ENCODE measurements at places on chromosomes 1 and 21.
A peak's percentile ranks its signal among the peaks of the same experiment; 100 is the strongest.

DNA sequence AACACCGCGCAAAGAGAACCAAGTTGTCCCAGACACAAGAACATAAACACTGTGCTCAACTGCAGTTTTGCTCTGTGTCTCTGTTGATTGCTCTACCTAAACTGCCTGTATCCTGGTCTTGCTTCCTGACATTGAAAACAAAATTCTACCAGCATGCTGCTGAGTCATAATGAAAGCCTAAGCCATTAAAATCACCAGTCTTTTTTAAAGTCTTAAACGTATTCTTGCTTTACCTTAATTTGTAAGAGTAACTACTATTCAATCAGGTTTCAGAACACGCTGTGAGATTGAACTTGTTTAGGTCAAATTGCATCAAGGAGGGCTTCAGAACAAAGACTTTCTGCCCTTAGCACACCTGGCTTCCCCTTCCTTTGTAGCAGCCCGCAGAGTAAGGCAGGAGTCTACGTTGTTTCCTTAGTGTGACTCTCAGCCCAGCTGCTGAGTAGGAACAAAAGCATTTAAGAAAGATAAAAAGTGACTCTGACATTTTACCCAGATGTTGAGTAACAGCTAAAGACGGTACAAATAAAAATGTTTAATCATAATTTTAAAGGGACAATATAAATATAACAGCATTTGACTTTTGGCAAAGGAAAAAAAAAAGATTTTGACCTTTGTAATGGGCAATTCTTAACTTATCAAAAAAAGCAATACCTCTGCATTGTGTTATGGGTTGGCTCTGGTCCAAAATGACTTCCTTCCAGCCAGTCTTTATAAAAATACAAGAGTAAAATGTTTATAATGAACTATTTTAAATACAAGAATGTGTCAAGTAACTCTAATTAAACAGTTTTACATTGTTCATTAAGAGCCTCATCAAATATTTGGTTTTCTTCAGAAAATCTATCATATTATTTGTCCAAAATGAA lies 186.9 kb upstream of the ADGRL4 start:
- DNase-seq, result peak; percentile 74

- no peak for DNase-seq
Observed at GRCh38 chr1:86303041-86303690, 93.0 kb downstream of the ODF2L start.

- DNase-seq, result no peak
Observed at GRCh38 chr1:238581332-238581731, 690.6 kb upstream of the ZP4 start.

GRCh38 chr1:226405411-226405988 lies 2.4 kb downstream of the PARP1 start:
- no peak for DNase-seq

- DNase-seq, result no peak
Observed at GRCh38 chr1:50425376-50426107, 2.3 kb upstream of the DMRTA2 start.

DNA sequence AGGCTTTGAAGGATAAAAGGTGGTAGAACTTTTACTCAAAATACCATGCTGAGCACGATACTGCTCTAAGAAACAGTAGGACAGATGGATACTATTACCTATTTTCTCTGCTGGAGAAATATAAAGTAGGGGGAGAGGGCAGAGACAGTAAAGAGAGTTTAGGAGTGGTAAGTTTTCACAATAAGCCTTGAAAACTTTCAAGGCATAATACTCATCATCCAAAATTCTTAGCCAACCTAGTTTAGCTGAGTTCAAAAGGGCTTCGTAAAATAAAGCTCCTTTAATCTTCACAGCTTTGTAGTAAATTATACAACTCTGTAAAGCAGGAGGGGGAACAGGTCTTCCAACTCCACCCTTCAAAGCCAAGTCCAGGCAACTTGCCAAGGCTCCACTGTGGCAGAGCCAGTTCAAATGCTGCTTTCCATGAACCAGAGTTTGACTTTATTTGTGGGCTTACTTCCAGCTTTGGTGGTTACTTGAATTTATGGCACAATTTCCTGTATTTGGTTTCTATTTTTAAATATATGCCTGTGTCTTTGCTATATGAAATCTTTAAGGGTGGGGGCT lies 15.5 kb downstream of the TEX38 start:
- DNase-seq, result no peak

DNA sequence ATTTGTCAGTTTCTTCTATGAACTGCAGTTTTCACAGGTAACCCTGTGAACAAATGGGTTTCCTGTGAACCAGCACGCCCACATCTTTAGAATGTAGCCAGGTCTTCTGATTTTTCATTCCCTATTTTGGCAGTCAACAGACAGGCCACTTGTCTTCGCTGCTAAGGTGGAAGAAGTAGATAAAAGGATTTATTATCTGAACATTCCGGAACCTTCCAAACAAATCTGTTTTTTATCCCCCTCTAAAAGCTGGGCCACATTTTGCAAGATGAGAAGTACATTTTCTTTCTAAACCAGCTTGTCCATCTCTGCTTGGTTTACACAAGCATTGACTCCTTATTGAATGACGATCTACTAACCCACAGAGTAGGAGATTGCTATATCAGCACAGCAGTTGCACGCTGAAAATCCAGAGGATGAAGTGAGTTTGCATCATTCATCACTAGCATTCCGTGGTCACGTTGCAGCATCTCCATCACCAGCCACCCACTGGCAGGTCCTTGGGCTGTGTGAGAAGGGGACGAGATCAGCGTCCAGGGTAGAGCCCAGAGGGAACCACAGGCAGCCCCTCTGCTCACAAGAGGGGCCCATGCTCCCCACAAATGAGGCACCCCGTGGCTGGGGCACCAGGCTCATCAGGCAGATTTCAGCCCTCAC lies 83.5 kb downstream of the TOMM20 start:
- peak; percentile 35 for DNase-seq

GRCh38 chr1:52332411-52332810 lies 33.6 kb downstream of the CC2D1B start:
- DNase-seq, result no peak

DNA sequence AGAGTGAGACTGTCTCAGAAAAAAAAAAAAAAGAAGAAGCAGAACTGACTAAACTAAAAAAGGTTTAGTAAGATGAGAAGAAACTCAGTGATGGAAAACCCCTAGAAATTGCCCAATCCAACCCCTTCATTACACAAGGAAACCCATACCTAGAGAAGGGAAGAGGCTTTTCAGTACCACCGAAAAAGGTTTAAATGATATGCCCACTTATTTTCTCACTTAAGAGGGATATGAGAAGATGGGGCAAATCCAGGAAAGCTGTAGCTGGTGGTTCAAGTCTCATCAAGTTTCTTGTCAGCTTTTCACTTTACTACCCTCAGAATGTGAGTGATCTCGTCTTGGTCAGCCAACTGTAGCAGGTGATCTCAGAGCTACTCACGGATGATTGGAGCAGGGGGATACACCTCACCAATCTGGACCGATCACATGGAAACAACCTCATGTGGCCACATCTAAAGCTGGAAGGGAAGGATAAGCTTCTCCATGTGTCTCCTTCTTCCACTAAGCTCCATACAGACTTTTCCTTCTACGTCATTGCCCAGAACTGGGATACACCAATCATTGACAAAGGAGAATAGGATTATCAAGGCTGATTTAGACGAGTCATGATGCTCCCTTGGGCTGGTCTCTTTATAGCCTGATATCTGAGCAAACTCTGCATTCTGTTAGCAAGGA lies 126.7 kb upstream of the POU3F1 start:
- DNase-seq, result no peak

DNA sequence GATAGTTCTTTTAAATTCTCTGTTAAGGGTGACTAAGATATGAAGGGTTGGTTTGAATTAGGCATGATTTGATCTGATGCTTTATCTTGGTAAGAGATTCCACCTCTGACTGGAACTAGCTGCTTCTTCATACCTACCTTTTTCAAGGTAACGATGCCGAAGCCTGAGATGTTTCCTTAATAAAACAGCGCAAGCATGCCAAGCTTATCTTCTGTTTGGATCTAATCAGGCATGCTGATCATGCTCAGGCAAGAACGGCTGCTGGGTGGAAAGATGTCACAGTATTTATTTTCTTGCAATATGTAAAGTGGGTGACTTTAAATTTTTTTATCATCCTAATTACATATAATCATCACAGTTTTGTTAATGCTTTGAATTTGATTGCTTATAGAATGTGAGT lies 148.7 kb downstream of the ADGRL2 start:
- DNase-seq, result no peak

DNA sequence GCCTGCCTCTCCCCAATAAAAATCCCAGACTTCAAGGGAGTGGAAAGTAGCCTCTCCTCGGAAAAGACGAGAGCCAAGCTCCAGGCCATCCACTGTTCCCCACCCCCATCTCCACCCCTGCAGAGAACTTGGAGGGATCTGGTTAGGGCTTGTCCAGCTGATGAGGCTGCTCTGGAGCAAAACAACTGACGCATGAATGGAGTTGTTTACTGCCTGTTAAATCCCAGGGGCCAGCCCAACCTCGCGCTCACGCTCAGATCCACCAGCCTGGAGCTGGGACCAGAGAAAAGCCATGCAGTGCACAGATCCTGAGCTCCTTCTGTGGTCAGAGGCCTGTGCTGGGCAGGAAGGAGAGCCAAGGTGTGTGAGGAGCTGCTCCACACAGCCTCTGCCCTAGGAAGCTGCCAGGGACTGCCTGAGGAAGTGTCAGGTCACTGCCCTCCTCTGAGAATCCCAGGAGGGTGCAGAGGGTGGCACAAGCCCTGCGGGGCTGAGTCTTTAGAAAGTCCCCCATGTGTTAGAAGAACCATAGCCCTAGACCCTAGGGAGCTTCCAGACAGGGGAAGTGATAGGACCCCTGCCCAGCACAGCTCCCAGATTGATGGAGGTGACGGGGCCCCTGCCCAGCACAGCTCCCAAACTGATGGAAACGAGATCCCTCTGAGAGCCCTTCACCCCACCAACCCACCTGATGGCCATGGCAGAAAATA lies 109.0 kb upstream of the IPO9 start:
- peak; percentile 71 for DNase-seq

DNA sequence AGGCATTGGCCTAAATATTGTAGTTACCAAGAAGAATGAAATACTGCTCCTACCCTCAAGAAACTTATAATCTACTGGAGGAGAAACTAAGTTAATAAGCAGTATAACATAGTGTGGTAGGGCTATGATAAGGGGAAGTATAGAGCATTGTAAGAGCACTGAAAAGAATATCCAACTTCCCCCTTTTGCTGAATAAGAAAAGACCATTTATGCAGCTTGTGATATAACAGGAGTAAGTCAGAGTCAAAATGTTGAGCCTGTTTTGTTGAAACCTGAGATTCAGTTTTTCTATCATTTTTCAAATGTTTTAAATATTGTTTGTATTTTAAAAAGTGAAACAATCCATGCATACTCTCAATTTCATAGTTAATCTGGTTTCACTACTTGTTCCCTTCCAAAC lies 48.3 kb upstream of the FCRL4 start:
- DNase-seq, result no peak

DNA sequence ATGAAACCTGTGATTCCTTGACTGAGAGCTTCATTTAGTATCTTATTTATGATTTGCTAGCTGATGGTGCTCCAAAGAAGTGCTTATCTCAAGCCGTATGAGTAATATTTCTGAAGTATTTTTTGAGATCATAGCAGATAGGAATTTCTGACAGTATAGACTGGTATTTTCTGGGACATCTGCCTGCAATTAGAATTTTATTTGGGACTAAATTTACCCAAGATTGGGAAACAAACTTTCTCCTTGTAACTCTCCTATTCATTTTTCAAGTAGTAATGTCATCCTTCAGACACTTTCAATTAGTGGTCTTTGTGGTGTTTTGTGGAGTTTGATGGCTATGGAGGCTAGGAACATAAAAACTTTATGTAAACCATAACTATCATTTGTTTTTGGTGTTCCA lies 597.2 kb upstream of the ZP4 start:
- no peak for DNase-seq

GRCh38 chr21:35562876-35563275 lies 497.4 kb downstream of the SETD4 start:
- DNase-seq, result peak; percentile 42

DNA sequence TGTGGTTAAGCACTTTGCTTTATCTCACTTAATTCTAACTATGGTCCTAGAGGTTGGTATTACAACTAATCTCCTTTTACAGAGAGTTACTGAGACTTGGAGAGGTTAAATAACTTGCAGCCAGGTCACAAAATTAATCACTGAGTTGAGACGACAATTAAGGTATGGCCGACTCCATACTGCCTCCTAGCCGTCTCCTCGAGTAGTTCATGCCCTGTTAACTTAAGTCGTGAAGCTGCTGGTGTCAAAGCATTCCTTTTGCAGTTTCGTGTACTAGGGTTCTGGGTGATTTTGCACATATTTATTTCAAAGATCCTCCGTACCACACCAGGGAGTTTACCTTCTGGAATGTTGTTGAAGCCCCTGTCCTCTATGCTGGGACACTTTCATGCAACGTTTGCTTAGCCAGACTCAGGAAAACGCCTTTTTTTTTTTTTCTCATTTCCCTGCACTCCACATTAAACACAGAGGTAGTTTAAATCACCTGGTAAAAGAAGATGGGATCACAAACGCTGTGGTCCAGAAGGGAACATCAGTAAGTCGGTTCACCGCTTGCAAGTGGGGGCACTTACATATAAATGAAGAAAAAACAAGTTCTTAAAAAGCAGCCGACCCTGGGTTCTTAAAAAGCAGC lies 570 bp upstream of the NEK7 start:
- peak; percentile 78 for DNase-seq

GRCh38 chr1:60292140-60292539 lies 218.6 kb upstream of the C1orf87 start:
- no peak for DNase-seq

GRCh38 chr1:43901196-43901961 lies 32.2 kb upstream of the ARTN start:
- no peak for DNase-seq

DNA sequence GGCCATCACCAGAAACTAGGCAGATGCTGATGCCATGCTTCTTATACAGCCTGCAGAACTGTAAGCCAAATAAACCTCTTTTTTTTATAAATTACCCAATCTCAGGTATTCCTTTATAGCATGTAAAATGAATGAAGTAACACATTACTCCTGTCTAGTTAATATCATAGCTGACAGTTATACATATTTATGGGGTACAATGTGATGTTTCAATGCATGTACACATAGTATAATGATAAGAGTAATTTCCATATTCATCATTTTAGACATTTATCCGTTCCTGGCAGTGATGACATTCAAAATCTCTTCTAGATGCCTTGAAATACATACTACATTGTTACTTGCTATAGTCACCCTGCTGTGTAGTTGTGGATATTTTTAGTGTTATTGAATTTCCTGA lies 85.4 kb upstream of the SLC35F3 start:
- no peak for DNase-seq

DNA sequence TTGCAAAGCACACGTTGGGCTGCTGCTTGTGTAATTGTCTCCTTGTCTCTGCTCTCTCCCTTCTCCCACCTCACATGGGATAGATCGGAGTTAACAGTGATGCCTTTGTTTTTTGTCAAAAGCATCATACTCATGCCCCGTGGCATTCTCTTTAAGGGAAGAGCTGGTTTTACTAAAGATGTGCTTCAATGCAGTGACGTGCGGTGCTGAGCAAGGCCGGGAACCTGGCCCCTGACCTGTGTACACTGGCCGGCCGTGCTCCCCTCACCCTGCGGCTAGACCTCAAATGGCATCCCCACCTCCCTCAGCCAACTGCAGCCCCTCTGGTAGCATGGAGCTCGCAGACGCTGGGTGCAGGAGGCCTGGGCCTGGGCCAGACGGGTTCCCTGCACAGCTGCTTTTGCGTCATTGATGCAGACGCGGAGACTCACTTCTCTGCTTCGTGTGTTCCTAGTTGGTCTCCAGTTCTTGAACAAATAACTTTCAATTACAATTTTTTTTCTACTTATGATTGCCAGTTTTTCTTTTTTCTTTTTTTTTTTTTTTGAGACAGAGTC lies 19.9 kb downstream of the AGPAT3 start:
- DNase-seq, result no peak

GRCh38 chr1:212578041-212578440 lies 30.5 kb upstream of the ATF3 start:
- no peak for DNase-seq

GRCh38 chr1:28027660-28028059 lies 60.8 kb downstream of the EYA3 start:
- DNase-seq, result no peak

Data from brain microvascular endothelial cell (primary cell).